ENCODE measurements at places on chromosomes 7 and 10.

DNA sequence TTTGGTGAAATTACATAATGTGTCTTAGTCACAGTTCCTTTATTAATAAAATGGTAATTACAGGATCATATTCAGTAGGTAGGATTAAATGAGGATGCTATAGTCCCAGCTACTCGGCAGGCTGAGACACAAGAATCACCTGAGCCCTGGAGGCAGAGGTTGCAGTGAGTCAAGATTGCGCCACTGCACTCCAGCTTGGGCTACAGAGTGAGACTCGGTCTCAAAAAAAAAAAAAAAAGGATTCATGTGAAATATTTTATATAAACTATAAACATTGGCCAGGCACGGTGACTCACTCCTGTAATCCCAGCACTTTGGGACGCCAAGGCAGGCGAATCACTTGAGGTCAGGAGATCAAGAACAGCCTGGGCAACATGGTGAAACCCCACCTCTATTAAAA, 197.9 kb downstream of the IMMP2L start:
- DNase-seq, result peak; percentile 94

GRCh38 chr10:97154781-97155180, 31.0 kb downstream of the SLIT1 start:
- no peak for DNase-seq

- no peak for DNase-seq
Observed at GRCh38 chr7:88540012-88540411, 219.5 kb upstream of the ZNF804B start.

- no peak for DNase-seq
Observed at GRCh38 chr7:99140813-99141212, 3.1 kb downstream of the SMURF1 start.

DNA sequence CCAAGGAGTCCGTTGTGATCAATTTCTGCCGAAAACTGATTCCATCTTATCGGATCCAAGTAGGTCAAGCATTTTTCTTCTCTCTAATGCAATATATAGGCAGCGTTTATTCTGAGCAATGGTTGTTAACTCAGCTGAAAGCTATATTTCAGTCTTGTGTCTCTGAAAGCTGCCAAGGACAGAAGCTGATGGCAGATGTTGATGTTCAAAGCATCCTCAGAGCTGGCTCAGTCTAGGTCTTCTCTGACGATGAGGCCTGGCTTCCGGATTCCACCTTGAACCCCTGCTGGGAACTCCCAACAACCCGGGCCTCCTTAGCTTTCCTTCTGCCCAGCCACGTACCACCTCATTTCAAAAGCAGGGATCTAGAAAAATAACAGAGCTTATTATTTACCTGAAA, 863.6 kb downstream of the NRG3 start:
- DNase-seq, result no peak

DNA sequence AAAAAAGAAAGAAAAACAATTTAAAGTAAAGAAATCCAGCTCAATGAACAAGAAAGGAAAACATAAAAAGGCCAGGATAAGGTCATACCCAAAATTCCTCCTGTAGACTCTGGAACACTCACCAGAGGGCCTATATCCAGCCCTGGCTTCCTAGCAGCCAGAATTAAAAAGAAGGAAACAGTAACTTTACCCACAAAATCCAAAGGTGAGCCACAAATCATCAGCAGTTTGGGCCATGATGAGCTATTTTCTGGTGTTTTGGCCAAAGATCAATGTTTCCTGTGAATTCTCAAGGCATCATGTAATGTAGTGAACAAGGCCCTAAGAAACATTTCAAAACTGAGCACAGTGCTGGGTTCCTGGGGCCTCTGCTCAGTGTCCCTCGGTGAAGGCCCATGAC, 87.8 kb downstream of the LARP4B start:
- DNase-seq, result no peak

DNA sequence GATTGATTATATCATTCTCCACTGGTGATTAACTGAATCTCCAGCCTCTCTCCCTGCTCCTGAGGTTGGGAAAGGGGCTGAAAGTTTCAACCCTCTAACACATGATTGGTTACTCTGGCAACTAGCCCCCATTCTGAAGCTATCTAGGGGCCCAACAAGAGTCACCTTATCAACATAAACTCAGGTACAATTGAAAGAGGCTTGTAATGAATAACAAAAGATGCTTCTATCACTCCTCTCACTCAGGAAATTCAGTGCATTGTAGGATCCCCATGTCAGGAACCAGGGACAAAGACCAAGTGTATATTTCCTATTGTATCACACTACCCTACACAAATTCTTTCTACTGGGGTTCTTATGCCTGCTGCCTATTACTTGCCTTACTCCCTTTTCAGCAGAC, 123.9 kb upstream of the SLC13A1 start:
- no peak for DNase-seq

DNA sequence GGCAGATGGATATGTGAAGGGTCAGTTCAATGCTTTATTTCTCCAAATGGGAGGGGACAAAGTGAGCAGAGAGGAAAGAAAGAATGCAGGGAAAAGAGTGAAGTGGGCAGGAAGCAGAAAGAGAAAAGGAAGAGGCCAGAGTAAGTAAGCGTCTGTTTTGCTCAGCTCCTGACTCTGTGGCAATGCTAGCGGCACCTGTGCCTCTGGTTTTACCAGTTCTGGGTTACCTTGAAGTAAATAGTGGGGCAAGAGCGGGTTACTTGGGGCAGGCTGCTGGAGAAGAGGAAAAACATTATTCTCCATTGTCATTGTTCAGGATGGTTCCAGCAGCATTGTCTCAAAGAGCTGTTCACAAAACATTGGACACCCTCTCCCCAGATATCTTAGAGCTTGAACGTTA, 1.9 kb downstream of the TAS2R40 start:
- DNase-seq, result no peak

- no peak for DNase-seq
Observed at GRCh38 chr7:81621893-81622292, 148.0 kb downstream of the HGF start.
